ENCODE measurements at places on chromosomes 16 and 17. TPM values are rescaled to one million over a fixed set of nuclear protein-coding genes. Genes with fewer than 3 reads are reported as not detected.

Gene MYH11
- not detected for total RNA-seq

Gene CHST6
- total RNA-seq = not detected

Gene FBXO39
- total RNA-seq = 0.40 TPM

- H3K36me3 ChIP-seq = peaks cover 4% of the 10 kb centered on the region
- H3K27ac ChIP-seq = peak overlapping the region; percentile 91
- no peaks in the 10 kb centered on the region for H3K27me3 ChIP-seq
- no peak overlapping the region for H3K4me3 ChIP-seq
- peaks cover 80% of the 10 kb centered on the region for H3K4me1 ChIP-seq
These were observed 2.9 kb downstream of the ATP6V0C start for GRCh38 chr16:2516391-2517240.

DNA sequence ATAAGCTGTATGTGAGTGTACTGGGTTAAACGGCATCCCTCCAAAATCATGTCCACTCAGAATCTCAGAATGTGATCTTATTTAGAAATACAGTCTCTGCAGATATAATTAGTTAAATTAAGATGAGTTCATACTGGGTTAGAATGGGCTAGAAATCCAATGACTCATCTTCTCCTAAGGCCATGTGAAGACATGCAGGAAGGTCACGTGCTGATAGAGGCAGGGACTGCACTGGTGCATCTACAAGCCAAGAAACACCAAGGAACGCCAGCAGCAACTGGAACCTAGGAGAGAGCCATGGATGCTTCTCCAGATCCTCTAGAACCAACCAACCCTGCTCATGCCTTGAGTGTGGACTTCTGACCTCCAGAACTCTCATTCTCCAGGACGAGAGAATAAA, 241.0 kb downstream of the XYLT1 start:
- peaks cover 3% of the 10 kb centered on the region for H3K36me3 ChIP-seq
- H3K27ac ChIP-seq = no peak overlapping the region
- no peak overlapping the region for H3K4me3 ChIP-seq
- no peak for DNase-seq

DNA sequence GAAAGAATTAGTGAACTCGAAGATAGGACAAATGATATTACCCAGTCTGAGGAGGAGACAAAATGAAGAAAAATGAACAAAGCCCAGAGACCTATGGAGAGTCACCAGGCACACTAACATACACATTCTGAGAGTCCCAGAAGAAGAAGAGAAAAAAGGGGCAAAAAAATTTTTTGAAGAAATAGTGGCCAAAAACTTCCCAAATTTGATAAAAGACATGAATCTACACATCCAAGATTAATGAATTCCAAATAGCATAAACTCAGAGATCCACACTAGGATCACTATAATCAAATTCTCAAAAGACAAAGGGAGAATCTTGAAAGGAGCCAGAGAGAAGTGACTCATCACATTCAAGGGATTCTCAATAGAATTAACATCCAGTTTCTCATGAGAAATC, 3.4 kb upstream of the OR4D1 start:
- H3K27me3 ChIP-seq = no peaks in the 10 kb centered on the region
- no peak overlapping the region for H3K4me3 ChIP-seq
- no peaks in the 10 kb centered on the region for H3K4me1 ChIP-seq
- H3K36me3 ChIP-seq = no peaks in the 10 kb centered on the region
- no peak overlapping the region for H3K27ac ChIP-seq

- H3K36me3 ChIP-seq = no peaks in the 10 kb centered on the region
- H3K27me3 ChIP-seq = peaks cover 22% of the 10 kb centered on the region
- H3K4me1 ChIP-seq = no peaks in the 10 kb centered on the region
- no peak overlapping the region for H3K4me3 ChIP-seq
- H3K27ac ChIP-seq = no peak overlapping the region
- DNase-seq = no peak
These were observed 129.1 kb upstream of the LHX1 start for GRCh38 chr17:36808180-36808661.

- peak overlapping the region; percentile 65 for H3K27ac ChIP-seq
- no peaks in the 10 kb centered on the region for H3K36me3 ChIP-seq
These were observed 2.2 kb downstream of the NT5M start for GRCh38 chr17:17305281-17305801.

GRCh38 chr17:60827943-60828342, 150.3 kb downstream of the BCAS3 start:
- DNase-seq = no peak
- H3K4me3 ChIP-seq = no peak overlapping the region
- H3K27me3 ChIP-seq = no peaks in the 10 kb centered on the region
- H3K4me1 ChIP-seq = no peaks in the 10 kb centered on the region
- no peaks in the 10 kb centered on the region for H3K36me3 ChIP-seq

- peak overlapping the region; percentile 91 for H3K27ac ChIP-seq
- H3K27me3 ChIP-seq = no peaks in the 10 kb centered on the region
- H3K4me1 ChIP-seq = peaks cover 60% of the 10 kb centered on the region
These were observed 525 bp downstream of the CD2BP2 start for GRCh38 chr16:30354423-30355143.

DNA sequence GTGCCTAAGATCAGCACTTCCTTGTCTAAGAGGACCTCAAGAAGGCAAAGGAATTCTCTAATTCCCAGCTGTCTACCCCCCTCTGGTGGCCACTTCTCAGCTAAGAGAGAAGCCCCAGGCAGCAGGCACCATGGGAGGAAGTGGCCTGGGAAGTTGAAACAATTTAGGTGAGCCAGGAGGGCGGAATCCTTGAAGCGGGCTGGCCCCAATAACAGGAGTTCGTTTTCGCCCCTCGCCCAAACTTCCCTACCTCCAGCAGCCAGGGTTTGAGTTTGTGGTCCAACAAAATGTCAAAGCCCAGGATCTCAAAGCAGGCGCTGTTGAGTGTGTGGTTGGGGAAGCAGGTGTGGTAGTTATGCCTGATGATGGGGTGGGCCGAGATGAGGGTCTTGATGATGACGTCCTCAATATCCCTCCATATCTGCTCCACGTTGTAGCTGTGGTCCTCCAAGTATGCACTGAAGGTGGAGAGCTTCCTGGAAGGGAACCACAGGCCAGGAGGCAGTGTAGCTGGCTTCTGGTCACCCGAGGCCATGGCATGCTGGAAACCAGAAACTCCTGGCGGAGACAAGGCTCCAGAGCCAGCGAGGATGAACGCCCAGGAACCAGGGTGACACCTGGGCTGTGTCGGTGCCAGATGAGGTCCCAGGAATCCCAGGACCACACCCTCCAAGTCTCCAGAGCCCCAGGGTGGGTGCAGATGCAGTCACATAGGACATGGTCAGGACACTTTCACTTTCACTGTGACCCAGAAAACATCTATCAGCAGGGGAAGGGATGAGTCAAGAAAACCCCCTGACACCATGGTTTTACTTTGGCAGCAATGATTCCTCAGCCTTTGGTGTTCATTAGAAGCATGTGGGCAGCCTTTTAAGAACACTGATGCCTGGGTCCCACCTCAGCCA, 25.6 kb downstream of the TTLL6 start:
- H3K27ac ChIP-seq = no peak overlapping the region
- peaks cover 7% of the 10 kb centered on the region for H3K4me1 ChIP-seq
- DNase-seq = no peak

DNA sequence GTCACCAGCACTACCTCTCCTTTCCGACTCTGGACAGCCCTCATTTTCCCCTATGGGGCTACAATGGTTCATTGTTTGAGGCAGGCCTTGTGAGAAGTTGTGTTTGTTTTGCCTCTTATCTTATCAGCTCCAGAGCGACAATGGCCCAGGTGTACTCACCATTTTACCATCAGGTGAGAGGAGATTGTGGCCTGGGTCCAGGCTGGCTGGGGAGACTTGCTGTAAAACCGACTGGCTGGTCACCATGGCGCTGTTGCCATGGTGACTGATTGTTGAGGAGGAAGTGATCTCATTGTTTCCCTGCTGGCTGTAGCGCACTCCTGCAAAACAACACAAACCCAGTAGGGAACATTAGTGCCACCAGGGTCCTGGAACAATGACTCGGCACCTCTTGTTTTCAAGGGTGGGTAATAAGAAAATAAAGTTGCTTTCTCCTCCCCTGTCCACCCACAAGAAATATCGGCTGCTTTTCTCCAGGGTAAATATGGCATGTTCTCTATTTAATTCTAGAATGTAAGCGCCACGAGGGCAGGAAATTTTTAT, 34.4 kb downstream of the HNF1B start:
- H3K4me1 ChIP-seq = no peaks in the 10 kb centered on the region
- no peak for DNase-seq
- no peaks in the 10 kb centered on the region for H3K36me3 ChIP-seq
- H3K27ac ChIP-seq = no peak overlapping the region
- H3K27me3 ChIP-seq = peaks cover 1% of the 10 kb centered on the region
- H3K4me3 ChIP-seq = no peak overlapping the region

- no peak for DNase-seq
- H3K4me3 ChIP-seq = no peak overlapping the region
- H3K27me3 ChIP-seq = no peaks in the 10 kb centered on the region
- peaks cover 14% of the 10 kb centered on the region for H3K4me1 ChIP-seq
- H3K27ac ChIP-seq = peak overlapping the region; percentile 27
These were observed 6.9 kb downstream of the RDM1 start for GRCh38 chr17:35923609-35924114.
